Bone marrow (tissue), 2 donors: ENCODE measurements at places on chromosomes 2 and 18.
A peak's percentile ranks its signal among the peaks of the same experiment; 100 is the strongest.

GRCh38 chr18:39647627-39648534 lies 2082.3 kb upstream of the CELF4 start:
- no peak for DNase-seq

DNA sequence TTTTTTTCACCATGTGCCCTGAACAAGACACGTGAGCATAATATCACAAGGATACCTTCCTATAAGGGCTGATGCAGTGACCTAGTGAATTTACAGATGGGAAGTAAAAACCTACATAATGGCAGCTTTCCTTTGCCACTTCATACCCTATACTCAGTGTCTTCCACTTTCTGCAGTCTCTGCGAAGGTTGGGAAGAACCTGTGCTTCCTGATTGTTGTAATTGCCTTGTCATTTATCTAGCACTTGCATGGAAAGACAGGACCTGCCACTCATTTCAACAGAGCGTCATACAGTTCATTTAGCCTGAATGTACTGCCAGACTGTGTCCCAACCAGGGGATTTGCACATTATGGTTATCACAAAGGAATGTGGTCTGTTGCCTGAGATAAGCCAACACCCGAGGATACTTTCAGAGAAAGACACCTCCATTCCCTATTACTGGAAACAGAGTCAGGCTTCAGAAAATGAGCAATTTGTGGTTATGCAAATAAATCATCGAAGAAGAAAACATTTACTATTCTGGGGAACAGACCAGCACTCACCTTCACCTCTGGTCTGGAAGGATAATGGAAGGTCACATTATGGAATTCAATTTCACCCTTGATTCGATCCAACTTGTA lies 55.0 kb downstream of the ABCB11 start:
- DNase-seq, result no peak

DNA sequence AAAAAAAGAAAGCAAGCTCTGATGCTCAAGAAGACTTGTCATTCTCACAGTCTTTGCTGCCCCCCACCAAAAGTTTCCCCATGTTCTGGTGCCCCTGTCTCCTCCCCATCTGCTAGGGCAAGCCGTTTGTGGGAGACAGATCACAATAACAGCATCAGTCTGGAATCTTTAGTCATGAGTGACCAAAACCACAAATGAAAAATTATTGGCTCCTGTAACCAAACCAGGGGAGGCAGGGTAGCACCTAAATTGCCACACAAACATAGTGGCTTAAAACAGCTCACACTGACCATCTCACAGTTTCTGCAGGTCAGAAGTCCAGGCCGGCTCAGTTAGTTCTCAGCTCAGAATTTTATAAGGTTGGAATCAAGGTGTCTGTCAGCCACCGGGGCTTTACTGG lies 9.1 kb upstream of the B3GNT7 start:
- DNase-seq, result no peak

DNA sequence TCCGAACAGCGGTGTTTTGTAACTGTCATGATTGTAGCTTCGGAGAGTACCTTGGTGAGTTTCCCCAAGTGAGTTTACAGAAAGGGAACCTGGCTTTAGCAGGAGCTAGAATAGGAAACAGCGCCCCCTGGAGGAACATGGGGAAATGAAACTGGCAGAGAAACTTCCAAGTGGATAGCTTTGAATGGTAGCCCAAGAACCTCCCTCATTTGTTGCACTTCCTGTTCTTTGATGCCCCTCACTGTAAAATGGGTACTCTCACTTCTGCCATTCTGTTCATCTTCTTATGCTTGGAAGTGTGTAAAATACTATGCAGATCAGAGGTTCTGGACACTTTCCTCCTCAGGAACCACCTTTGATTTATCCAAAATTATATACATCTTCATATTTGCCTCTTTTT lies 36.2 kb downstream of the CHST10 start:
- DNase-seq, result peak; percentile 48

DNA sequence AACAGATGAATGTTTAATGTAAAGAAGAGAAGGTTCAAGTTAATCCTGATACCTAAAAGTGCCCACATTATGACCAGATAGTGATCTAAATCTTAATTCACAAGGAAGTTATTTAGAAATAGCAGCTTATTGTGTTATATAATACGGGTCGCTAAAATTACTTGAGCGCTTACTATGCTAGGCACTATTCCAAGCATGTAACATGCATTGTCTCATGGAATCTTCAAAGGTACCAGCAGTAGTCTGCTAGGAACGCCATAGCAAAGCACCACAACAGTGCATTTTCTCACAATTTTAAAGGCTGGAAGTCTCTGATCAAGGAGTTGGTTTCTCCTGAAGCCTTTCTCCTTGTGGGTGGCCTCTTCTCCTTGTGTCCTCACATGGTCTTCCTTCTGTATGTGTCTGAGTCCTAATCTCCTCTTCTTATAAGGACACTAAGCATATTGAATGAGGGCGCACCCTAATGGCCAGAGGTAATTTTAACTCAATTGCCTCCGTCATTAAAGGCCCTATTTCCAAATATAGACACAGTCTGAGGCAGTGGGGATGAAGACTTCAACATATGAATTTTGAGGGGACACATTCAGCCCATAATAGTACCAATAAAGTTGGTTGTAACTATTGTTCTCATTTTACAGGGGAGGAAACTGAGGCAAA lies 118.4 kb downstream of the LRRC30 start:
- no peak for DNase-seq

DNA sequence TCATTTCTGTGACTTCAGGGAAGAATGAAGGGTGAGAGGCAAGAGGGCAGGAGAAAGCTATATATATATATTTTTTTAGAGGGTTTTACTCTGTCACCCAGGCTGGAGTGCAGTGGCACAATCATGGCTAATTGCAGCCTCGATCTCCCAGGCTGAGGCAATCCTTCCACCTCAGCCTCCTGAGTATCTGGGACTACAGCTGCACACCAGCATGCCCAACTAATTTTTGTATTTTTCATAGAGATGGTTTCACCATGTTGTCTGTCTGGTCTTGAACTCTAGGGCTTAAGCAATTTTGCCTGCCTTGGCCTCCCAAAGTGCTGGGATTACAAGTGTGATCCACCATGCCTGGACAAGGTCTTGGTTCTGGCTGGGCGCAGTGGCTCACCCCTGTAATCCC lies 3.4 kb downstream of the ATIC start:
- no peak for DNase-seq
